NCI-H774 (cell line): ENCODE measurements at places on chromosomes 16 and 17.

DNA sequence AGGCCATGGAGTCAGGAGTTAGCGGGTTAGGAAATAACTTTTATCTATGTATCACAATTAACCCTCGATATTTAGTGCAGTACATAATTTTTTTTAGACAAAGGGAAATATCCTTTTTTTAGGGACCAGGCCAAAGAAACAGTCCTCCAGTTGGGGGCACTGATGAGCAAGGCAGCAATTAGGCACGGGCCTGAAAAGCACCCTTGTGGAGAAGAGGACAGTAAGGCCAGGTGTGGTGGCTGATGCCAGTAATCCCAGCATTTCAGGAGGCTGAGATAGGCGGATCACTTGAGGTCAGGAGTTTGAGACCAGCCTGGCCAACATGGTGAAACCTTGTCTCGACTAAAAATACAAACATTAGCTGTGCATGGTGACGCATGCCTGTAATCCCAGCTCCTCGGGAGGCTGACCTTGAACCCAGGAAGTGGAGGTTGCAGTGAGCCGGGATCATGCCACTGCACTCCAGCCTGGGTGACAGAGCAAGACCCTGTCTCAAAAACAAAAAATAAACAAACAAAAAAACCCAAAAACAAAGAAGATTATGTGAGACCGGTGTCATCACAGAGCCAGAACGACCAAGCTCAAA, 158.3 kb upstream of the NOL11 start:
- DNase-seq: peak; percentile 12

DNA sequence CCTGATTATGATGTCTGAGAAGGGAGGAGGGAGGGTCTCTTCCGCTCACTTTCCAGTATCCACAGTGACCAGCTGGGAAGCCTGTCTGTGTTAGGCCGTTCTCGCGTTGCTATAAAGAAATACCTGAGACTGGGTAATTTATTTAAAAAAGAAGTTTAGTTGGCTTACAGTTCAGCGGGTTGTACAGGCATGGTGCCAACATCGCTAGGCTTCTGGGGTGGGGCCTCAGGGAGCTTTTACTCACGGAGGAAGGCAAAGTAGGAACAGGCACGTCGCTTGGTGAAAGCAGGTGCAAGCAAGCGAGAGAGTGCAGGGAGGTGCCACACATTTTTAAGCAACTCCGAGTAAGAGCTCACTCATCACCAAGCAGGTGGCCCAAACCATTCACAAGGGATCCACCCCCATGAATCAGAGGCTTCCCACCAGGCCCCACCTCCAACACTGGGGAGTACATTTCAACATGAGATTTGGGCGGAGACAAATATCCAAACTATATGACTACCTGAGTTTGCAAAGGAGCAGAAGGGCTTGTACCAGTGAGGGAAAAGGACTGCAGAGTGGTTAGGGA, 137.5 kb downstream of the CCDC182 start:
- no peak for DNase-seq

GRCh38 chr17:82160075-82160474, 52.6 kb downstream of the CCDC57 start:
- DNase-seq: peak; percentile 47

DNA sequence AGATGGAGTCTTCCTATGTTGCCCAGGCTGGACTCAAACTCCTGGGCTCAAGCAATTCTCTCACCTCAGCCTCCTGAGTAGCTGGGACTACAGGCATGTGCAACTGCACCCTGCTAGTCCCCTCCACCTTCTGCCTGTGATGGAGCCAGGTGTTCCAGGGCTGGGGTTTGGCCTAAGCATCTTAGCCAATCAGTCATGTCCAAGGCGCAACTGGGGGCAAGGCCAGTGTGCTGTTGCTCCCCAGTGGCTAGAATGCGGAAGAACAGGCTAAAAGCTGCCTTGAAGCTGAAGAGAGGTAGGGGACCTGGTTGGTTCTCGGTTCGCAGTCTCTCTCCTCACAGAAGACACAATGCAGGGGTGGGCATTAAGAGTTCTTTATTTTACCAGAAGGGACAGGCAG, 18.6 kb downstream of the FLOT2 start:
- DNase-seq: peak; percentile 10

DNA sequence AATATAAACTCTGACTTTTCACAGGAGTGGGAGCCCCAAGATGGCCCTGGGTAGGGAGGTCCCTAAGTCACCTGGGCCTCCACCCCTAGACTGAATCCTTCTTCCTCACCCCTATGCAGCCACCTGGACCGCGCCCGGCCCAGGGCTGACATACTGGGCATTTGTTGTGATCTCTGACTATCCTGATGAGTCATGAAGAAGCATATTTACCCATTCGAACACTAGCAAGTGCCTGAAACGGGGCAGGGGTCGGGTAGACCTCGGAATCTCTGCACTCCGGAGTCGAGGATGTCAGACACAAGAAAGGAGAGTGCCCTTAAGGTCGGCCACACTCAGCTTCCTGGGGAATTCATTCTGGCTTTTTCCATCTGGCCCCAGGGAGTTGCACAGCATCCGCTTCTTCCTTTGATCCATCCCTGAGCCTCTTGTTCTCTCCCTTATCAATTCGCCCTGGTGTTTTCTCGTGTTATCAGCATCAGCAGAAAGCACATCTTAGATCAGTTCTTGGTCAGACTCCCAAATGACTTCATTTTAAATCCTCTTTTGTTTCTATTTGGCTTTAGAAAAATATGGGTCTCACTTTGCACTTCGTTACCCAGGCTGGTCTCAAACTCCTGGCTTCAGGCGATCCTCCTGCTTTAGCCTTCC, 10.4 kb downstream of the METTL22 start:
- no peak for DNase-seq

GRCh38 chr17:42682722-42683403, 532 bp downstream of the CNTNAP1 start:
- no peak for DNase-seq

- DNase-seq: no peak
Measured at GRCh38 chr17:48426019-48426665, 3.9 kb downstream of the SKAP1 start.

- no peak for DNase-seq
Measured at GRCh38 chr16:28986492-28986891, 1.6 kb downstream of the LAT start.

GRCh38 chr17:66750116-66750515, 84.8 kb upstream of the CACNG5 start:
- no peak for DNase-seq

- DNase-seq: peak; percentile 38
Measured at GRCh38 chr16:23357761-23358290, 55.7 kb downstream of the SCNN1B start.

DNA sequence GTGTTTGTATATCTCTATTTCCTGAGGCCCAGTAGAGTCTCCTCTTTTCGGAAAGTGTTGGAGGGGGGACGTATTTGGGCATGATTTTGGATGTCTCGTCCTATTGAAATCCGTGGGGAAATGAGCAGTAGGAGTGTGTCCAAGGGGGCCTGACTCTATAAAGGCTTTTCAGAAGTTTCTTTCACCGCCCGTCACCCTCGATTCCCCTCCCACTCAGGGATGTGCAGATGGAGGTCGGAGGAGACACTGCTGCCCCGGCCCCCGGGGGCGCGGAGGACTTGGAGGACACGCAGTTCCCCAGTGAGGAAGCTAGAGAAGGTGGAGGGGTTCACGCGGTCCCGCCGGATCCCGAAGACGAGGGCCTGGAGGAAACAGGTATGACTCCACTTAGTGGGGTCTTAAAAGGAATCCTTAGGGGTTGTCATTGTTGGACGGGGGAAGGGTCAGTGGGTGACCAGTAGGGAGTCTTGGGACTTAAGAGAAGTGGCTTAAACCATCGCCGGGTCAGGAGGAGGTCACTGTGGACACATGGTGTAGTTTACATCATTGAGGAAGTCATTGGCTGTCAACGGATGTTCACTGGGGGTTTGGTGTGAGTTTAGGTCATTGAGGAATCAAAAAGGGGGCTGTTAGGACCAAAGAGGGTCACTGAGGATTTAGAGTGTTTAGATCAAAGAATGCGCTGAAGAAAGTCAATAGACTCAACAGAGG, 424 bp downstream of the MON1B start:
- no peak for DNase-seq

GRCh38 chr17:44988044-44988942, 20.2 kb upstream of the C1QL1 start:
- DNase-seq: no peak

- DNase-seq: no peak
Measured at GRCh38 chr16:89361751-89362539, 128.4 kb downstream of the ANKRD11 start.

DNA sequence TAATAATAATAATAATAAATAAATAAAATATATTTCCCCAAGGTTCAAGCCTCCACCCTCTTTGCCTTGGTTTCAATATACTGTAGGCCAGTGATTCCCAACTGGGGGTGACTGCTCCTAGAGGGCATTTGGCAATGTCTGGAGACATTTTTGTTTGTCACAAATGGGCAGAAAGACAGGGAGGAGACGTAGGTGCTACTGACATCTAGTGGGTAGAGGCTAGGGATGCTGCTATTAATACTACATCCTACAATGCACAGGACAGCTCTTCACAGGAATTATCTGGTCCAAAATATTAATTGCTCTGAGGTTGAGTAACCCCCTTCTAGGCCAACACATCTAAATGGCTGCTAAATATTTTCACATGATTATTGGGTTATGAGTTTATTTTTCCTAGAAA, 12.8 kb upstream of the PRR14 start:
- no peak for DNase-seq

- DNase-seq: no peak
Measured at GRCh38 chr16:11139326-11140097, 116.5 kb downstream of the SOCS1 start.

- no peak for DNase-seq
Measured at GRCh38 chr17:15382914-15383313, 41.5 kb upstream of the TEKT3 start.

GRCh38 chr17:82531431-82531881, 11.9 kb downstream of the FOXK2 start:
- DNase-seq: no peak

GRCh38 chr16:12917246-12917645, 15.8 kb downstream of the SHISA9 start:
- no peak for DNase-seq

GRCh38 chr17:11511696-11512095, 86.6 kb upstream of the DNAH9 start:
- no peak for DNase-seq

GRCh38 chr16:1615761-1616160, 3.6 kb downstream of the CRAMP1 start:
- no peak for DNase-seq

- DNase-seq: no peak
Measured at GRCh38 chr16:64754279-64754678, 367.6 kb downstream of the CDH11 start.

GRCh38 chr16:27822996-27823395, 240.5 kb downstream of the GSG1L start:
- DNase-seq: no peak

DNA sequence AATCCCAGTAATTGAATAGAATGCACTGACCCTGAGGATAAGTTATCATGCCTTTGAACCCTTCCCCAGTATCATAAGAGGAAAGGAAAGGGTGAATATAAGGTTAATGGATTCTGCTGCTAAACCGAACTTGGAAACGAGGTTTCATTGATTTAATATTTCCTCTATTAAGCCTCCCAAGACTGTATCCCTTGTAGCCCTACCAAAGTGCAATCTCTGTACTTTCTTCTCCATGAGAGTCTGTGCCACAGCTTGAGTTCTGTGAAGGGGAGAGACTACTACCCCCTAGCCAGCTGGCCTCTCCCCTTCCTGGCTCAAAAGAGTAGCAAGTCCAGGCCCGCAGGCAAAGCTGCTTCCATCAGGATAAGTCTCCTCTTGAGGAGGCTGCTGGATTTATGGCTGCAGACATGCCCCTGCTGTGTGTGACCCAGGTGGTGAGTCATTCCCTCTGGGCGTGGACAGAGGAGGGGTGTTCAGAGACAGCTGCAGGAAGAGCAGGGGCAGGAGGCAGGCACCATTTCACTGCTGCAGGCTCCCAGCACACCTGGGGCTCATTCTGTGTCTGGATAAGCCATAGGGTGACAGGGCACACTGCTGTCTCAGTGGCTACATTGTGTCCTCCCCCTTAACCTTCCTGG, 58.4 kb downstream of the TOM1L2 start:
- peak; percentile 63 for DNase-seq

- DNase-seq: no peak
Measured at GRCh38 chr16:63457869-63458268, 1421.6 kb upstream of the CDH8 start.

- no peak for DNase-seq
Measured at GRCh38 chr17:28675490-28675889, 13.5 kb downstream of the SUPT6H start.

GRCh38 chr17:83036193-83036592, 43.2 kb upstream of the METRNL start:
- DNase-seq: no peak

DNA sequence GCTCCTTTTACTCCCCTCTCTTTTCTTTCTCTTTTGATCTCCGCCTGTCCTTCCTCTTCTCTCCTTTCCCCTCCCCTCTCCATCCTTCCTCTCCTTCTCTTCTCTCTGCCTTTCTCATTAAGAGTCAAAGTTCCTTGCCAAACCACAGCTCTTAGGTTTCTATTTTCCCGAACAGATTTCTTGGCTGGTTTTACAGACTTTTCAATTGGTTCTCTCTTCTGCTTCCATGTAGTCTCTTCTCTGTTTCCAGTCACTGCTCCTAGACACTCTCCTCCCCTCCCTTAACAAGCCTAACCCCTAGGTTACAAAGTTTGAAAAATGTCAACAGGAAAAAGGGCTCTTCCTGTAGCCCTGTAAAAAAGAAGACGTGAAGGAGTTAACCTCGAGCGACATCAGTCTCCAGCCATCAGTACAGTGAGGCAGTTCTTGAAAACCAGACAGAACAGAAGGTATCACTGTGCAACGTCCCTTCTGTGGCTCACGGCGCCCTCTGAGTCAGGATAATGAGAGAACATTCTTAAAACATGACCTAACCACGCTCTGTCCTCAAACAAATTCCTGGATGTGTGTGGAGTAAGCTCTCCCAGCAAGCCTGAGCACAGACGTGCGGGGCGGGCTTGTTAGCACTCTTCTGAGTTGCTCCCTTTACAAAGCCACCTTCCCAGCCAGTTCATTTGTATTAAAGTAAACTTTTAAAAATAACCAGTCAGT, 11.6 kb upstream of the MARCHF10 start:
- peak; percentile 10 for DNase-seq

DNA sequence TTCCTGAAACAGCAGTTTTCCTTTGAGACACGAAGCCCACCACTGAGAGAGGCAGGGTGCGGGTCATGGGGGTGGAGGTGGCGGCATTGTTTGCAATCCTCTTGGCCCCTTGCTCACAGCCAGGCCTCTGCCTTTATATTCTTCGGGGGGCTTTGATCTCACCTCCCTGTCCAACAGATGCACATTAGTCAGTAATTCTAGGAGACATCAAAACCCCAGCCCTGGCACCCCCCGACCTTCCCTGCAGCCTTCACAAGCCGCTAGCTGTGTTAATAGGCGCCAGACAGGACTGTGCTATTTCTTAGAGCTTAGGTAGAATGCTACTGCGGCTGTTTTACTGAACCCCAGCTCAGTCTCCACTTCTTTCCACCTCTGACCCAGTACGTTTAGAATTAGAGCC, 212.6 kb downstream of the RBFOX1 start:
- DNase-seq: no peak

- no peak for DNase-seq
Measured at GRCh38 chr17:79918581-79919163, 79.4 kb upstream of the CBX4 start.
